Neural crest cell (in vitro differentiated cells): ENCODE measurements at places on chromosomes 6 and 20. TPM values are rescaled to one million over a fixed set of nuclear protein-coding genes. Genes with fewer than 3 reads are reported as not detected.
A peak's percentile ranks its signal among the peaks of the same experiment; 100 is the strongest.

DNA sequence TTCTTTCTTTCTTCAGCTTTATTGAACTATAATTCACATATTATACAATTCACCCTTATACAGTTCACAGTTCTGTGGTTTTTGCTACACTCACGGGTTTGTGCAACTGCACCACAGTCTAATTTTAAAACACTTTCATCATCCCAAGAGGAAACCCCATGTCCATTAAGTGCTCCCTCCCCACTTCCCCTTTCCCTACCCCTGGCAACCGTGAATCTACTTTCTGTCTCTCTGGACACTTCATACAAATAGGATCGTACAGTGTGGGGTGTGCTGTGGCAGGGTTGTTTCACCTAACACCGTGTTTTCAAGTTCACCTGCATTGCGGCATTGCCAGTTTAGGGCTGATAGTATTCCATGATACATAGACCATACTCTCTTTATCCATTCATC lies 118.8 kb downstream of the PHACTR3 start:
- no peaks in the 10 kb centered on the region for H3K4me1 ChIP-seq
- no peaks in the 10 kb centered on the region for H3K36me3 ChIP-seq
- no peak overlapping the region for H3K4me3 ChIP-seq
- peaks cover 25% of the 10 kb centered on the region for H3K27me3 ChIP-seq
- H3K27ac ChIP-seq = no peak overlapping the region
- DNase-seq = no peak

- H3K36me3 ChIP-seq = peaks cover 12% of the 10 kb centered on the region
- H3K4me3 ChIP-seq = no peak overlapping the region
- H3K4me1 ChIP-seq = peaks cover 24% of the 10 kb centered on the region
- no peak overlapping the region for H3K27ac ChIP-seq
Measured at GRCh38 chr6:111522393-111523020, 39.5 kb upstream of the REV3L start.

GRCh38 chr20:44651434-44651683 lies 140 bp downstream of the ADA start:
- no peak overlapping the region for H3K27ac ChIP-seq
- peaks cover 43% of the 10 kb centered on the region for H3K27me3 ChIP-seq
- H3K4me3 ChIP-seq = peak overlapping the region; percentile 62
- DNase-seq = no peak

DNA sequence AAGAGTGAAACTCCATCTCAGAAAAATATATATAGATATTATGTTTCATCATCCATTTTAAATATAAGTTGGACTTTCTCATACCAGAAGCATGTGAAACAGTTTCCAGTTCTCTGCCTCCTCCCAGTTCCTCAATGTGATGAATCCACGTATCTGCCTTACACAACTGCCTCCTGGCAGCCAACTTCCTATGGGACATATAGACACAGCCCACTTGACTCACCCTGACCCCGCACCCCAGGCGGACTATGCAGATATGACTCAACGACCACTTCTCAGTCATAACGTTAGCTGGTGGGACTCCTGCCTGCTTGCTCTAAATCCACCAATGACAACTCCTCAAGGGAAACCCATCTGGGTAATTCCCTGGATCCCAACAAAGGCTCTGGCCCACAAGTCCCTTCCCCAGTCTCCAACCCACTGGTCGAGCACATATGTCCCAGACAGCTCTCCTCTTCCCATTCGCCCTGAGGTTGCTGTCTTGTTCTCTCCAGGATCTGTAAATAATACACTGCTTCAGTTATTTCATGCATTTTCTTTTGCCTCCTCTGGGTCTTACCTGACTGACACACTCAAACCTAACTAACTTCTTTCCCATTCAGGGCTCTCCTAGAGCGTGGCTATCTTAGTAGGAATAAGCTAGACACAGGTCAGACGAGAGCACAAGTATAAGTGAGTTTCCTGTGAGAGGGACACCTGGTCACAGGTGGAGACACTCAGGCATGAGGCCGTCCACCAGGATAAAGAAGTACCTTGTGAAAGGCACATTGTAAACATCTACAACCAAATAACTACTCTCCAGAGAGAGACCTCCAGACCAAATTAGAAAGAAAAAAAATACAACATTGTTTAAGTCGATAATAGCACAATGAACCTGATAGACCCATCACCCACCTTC lies 548.5 kb downstream of the CD83 start:
- peaks cover 16% of the 10 kb centered on the region for H3K4me1 ChIP-seq
- no peaks in the 10 kb centered on the region for H3K27me3 ChIP-seq

GRCh38 chr6:98590136-98590681 lies 244.2 kb upstream of the POU3F2 start:
- no peak for DNase-seq
- no peaks in the 10 kb centered on the region for H3K4me1 ChIP-seq
- no peak overlapping the region for H3K4me3 ChIP-seq
- H3K27me3 ChIP-seq = no peaks in the 10 kb centered on the region
- no peak overlapping the region for H3K27ac ChIP-seq
- no peaks in the 10 kb centered on the region for H3K36me3 ChIP-seq

- peaks cover 4% of the 10 kb centered on the region for H3K36me3 ChIP-seq
- H3K27ac ChIP-seq = no peak overlapping the region
- H3K4me1 ChIP-seq = peaks cover 18% of the 10 kb centered on the region
- no peak for DNase-seq
Measured at GRCh38 chr6:52998603-52999002, 3.5 kb upstream of the GSTA4 start.

DNA sequence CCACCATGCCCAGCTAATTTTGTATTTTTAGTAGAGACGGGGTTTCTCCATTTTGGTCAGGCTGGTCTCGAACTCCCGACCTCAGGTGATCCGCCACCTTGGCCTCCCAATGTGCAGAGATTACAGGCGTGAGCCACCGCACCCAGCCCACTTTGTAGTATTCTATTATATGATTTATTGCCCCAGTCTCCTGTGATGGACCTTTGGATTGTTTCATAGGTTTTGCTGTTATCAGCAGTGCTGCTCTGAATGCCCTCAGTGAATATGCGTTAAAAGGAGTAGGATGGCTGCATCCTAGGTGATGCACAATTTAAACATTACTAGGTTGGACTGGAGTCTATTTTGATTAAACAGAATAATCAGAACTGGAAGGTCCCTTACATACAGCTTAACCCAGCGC lies 10.3 kb downstream of the ID1 start:
- H3K27me3 ChIP-seq = peaks cover 22% of the 10 kb centered on the region
- no peak overlapping the region for H3K27ac ChIP-seq
- H3K4me3 ChIP-seq = no peak overlapping the region
- H3K36me3 ChIP-seq = no peaks in the 10 kb centered on the region
- no peak for DNase-seq
- peaks cover 5% of the 10 kb centered on the region for H3K4me1 ChIP-seq

DNA sequence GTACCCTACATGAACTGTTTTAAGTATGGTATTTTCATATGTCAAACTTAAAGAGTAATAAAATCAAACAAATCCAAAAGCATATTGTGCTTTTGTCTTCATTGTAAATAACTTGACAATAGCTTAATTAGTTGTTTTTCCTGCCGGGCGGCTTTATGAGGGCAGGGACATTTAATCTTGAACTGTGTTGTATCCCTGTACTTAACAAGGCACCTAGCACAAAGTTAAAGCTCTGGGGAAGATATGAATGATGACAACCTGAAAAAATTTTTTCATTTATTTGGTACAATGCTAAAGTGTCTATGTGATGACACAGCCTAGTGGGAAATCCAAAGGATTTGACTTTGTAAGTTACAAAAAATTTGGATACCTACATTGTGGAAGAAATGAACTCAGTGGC lies 502 bp upstream of the HACE1 start:
- H3K27ac ChIP-seq = no peak overlapping the region
- DNase-seq = no peak
- H3K27me3 ChIP-seq = no peaks in the 10 kb centered on the region
- peak overlapping the region; percentile 86 for H3K4me3 ChIP-seq
- peaks cover 19% of the 10 kb centered on the region for H3K4me1 ChIP-seq
- H3K36me3 ChIP-seq = no peaks in the 10 kb centered on the region

DNA sequence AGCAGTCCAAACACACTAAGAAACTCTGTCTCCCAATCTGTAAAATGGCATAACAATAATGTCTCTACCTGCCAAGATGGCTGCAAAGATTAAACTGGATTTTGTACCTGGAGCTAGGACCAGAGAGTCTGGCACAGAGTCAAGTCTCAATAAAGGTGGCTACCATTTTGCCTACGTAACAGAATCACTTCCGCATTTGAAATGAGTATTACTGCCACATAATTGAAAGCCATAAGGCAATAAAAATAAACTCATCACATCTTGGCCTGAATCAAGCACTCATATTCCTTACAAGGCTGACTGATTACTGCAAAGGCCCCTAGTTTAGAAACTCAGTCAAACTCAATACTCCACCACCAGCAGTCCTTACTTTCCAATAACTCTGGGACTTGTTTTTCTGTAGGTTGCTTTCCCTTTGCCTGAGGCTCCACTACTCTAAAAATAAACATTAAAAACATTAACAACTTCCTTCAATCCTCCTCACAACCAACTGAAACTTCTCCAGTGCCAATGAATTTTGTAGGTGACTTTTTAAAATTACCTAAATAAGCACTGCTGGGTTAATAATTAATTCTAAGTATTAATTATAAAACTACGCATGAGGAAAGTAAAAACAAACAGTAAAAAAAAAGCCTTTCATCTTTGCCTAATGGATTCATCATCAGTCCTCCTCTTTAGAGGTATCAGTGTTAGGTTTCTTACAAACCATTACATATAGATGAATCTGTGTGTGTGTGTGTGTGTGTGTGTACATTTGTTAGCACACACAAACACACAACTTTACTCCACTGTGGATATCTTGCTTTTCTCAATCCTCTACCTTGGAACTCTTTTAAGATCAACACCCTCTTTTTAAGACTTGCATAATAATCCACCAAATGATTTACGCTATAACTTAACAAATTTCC lies 3.7 kb downstream of the KIF16B start:
- no peak overlapping the region for H3K27ac ChIP-seq
- H3K36me3 ChIP-seq = no peaks in the 10 kb centered on the region
- H3K4me1 ChIP-seq = peaks cover 26% of the 10 kb centered on the region

DNA sequence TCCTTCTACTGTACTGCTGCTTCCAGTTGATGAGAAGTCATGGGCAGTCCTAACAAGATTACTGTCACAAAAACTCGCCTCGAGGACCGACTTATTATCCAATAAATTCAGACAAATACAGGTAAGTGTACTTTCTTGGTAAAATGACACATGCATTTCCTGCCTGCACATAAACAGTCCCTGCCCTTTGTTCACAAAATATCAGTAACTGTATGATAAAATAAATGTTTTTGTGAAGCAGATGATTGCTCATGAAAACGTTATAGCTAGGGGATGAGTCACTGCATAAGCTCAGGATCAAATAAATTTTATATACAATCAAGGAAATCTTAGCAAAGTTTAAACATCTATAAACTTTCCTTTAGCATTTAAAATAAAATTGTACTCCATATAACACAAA lies 164.5 kb upstream of the RIPOR2 start:
- H3K27me3 ChIP-seq = peaks cover 12% of the 10 kb centered on the region
- no peaks in the 10 kb centered on the region for H3K4me1 ChIP-seq
- no peak overlapping the region for H3K4me3 ChIP-seq

DNA sequence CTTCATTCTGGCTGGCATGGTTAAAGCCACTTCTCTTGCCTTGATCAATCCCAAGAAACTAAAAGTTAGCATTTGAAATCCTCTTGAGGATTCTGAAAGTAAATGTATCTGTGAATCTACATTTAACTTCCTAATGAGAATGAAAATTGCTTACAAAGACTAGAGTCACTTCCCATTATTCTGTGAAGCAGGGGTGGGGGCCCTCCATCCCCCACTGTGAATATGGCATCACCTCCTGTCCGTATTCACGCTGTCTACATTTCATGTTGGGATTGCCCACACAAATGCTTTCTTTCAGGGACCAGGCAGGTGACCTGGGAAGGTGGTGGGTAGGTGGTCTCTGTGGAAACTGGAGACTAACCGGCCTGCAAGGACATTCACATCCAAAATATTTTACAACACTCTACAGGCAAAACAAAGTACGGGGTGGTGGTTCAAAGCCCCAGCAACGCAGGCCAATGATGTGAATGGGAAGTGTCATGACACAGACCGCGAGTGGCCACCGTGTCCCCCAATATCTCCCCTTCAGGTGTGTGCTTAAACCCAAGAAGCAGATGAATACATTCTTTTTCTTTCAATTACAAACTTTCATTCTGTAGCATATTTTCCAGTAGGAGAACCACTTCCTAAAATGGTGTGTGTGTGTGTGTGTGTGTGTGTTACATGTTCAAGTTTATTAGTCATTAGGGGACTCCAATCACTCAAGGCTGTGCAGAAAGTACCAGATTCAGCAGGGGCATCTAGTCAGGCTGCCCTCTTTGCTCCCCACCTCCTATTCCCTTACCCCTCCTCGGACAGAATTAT lies 132.2 kb downstream of the PRND start:
- no peak overlapping the region for H3K27ac ChIP-seq
- DNase-seq = no peak
- H3K4me3 ChIP-seq = no peak overlapping the region

DNA sequence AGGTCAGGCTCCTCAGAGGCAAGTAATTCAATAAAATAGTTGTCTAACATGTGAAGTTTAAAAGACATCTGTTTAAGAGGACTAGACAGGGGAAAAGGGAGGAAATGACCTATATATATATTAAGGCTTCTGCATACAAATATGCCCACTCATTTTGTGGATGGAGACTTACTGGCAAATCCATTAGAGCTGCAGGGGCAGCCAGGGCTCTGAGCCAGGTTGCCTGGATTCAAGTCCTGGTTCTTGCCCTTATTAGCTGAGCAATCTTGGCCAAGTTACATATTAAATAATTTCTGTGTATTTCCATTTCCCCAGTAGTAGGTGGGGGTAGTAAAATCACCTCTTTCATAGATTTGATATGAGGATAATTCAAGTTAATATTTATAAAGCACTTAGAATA lies 287.0 kb upstream of the RIMS1 start:
- H3K27me3 ChIP-seq = no peaks in the 10 kb centered on the region
- H3K4me1 ChIP-seq = peaks cover 8% of the 10 kb centered on the region
- no peak for DNase-seq
- no peaks in the 10 kb centered on the region for H3K36me3 ChIP-seq
- H3K4me3 ChIP-seq = no peak overlapping the region

DNA sequence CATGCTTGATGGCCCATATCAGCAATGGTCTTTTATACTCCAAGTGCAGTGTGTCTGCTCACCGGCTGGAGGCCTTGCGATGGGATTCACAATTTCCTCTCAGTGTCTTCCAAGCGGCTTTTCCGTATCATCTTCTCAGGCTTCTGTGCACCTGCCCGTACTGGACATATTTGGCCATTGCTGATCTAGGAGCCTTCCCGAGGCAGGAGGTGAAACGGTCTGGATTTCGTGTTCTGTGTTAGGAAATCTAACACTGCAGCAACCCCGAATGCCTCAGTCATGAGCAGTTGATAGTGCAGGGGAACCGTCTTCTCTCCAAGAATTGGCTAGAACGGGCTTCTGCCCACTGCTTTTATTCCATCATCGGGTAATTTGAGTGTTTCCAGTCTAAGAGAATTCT lies 60.5 kb downstream of the PPP1R14C start:
- H3K36me3 ChIP-seq = no peaks in the 10 kb centered on the region
- DNase-seq = no peak
- H3K4me3 ChIP-seq = no peak overlapping the region
- no peaks in the 10 kb centered on the region for H3K27me3 ChIP-seq
- peaks cover 22% of the 10 kb centered on the region for H3K4me1 ChIP-seq
- H3K27ac ChIP-seq = no peak overlapping the region

PAQR8 gene
- 10.5 and 10.7 TPM in 2 replicates for total RNA-seq

EPB41L1 gene
- 30.6 and 33.1 TPM in 2 replicates for total RNA-seq

RNF114 gene
- 53.0 and 59.0 TPM in 2 replicates for total RNA-seq

GATA5 gene
- total RNA-seq = 0.14 TPM in 1 of 2 replicates, not detected in the other

BLTP3A gene
- total RNA-seq = 19.9 and 20.3 TPM in 2 replicates

MAD2L1BP gene
- 43.2 and 43.5 TPM in 2 replicates for total RNA-seq

SLA2 gene
- total RNA-seq = 0.16 TPM in 1 of 2 replicates, not detected in the other

OPRM1 gene
- total RNA-seq = not detected in 2 replicates

TPMT gene
- total RNA-seq = 7.5 and 8.8 TPM in 2 replicates

HEY2 gene
- 10.8 and 11.6 TPM in 2 replicates for total RNA-seq

CST4 gene
- total RNA-seq = not detected in 2 replicates

SNX9 gene
- 18.1 and 19.1 TPM in 2 replicates for total RNA-seq

SMPDL3A gene
- 3.3 and 3.6 TPM in 2 replicates for total RNA-seq

C6orf58 gene
- total RNA-seq = 0.82 TPM in 1 of 2 replicates, not detected in the other

GABBR1 gene
- 79.7 and 91.6 TPM in 2 replicates for total RNA-seq
